HAP-1 (cell line): ENCODE measurements at places on chromosomes 1 and 21.
A peak's percentile ranks its signal among the peaks of the same experiment; 100 is the strongest.

GRCh38 chr1:51575406-51576084 lies 41.3 kb upstream of the OSBPL9 start:
- DNase-seq, result peak; percentile 21

DNA sequence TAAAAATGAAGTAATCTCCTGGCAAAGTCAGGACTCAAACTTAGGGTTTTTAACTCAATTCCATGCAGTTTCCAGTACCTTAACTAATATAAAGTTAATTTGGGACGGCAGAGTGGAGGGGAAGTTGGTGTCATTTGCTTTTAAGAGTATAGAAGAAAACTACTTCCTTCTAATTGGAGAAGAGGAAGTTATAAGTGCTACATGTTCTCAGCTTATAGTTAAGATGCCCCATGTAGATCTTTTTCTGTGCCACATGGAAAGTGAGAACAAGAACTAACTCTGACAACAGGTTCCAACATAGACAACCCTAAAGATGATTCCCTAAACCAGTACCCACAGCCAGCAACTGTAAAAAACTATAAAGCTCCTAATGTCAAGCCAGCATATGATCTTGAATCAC lies 11.5 kb downstream of the RRAGC start:
- DNase-seq, result no peak

DNA sequence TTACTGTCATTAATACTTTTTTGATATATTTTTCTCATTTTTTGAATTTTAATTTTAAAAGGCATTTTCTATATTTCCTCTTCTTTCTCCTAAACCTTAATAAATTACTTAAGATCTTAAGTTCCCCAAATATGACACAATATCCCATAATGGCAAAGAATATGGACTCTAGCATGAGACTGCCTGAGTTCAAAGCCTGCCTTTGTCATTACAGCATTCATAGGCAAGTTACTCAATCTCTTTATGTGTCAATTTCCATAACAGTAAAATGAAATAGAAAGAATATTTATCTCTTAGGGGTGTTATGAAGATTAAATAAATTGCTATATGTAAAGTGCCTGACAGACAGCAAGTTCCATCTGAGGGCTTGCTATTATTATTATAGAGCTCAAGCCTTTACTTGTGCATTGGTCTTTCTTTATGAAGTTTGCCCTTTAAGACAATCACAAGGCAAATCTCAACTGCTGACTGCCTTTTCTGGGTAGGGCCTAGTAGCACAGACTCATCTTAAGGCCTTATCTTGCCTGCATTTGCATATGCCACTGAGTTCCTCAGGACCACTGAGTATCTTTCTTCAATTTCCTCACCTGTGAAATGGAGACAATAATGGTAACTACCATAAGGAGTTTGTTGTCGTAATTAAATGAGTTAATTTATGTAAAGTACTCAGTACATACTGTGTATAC lies 231.0 kb downstream of the NRIP1 start:
- no peak for DNase-seq

GRCh38 chr1:214518361-214518760 lies 33.0 kb downstream of the PTPN14 start:
- no peak for DNase-seq

- peak; percentile 28 for DNase-seq
These were observed 560 bp downstream of the PLEKHM2 start for GRCh38 chr1:15684468-15685291.

DNA sequence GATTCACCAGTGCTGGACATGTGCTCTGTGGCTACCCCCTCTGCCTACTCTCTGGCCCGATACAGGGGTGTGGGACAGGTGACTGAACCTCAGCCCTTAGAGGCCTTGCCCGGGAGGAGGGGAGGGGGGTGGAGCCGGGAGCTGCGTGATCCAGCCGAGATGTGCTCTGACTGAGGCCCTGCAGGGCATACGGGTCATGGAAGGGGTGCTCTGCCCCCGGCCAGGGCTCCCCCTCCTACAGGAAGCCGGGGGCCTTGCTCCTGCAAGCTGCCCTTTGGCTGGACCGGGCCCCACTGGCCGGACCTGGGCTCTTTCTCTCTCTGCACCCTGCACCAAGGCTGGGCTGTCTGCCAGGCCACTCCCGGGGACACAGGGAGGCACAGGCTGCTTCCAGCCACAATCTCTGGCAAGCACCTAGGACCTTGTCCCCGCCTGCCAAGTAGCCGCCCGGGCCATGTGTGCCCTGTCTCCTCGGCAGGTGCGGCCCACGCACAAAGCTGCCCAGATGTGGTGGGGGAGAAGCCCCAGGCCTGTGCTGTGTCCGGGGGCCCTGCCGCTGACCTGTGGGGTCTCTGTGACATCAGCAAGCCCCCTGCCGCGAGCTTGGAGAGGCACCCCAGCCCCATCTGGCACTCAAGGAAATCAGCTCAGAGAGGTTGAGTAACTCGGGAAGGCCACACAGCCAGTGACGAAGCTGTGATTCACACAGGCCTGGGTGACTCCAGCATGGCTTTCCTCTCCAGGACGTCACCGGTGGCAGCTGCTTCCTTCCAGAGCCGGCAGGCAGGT lies 1.5 kb downstream of the SCNN1D start:
- DNase-seq, result no peak

- DNase-seq, result no peak
These were observed 39.5 kb upstream of the C1orf87 start for GRCh38 chr1:60113028-60113427.

DNA sequence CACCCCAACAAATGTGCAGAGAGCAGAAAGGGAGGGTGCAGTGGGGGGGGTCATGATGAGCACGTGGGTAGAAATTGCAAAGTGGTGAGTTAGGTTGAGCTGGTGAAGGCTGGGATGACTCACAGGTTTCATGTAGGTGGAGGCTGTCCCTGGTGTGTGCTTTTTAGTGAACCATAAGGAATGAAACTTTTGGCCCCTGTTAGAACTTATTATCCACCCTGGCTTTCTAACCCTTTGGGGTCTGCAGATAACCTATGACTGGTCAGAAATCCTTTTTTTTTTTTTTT lies 46.9 kb downstream of the DOP1B start:
- DNase-seq, result no peak

- DNase-seq, result no peak
These were observed 15.8 kb upstream of the TSHB start for GRCh38 chr1:115013792-115014191.

- peak; percentile 87 for DNase-seq
These were observed 55.9 kb downstream of the MRPS6 start for GRCh38 chr21:34129039-34129891.

DNA sequence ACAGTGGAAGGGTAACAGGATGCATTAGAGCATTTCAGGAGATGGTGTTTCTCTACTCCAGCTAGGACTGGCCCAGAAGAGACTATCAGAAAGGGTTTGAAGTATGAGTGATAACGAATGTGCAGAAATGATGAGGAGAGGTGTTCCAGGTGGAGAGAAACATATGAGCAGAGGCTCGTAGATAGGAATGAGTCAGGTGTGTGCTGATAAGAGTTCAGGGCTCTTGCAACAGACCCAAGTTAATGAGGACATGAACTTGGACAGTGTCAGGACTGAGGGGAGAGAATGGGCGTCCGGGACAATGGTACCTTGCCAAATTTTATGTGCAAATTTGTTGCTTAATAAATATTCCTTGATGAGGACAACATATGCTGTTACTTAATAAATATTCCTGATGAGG lies 183.9 kb upstream of the NFIA start:
- no peak for DNase-seq

DNA sequence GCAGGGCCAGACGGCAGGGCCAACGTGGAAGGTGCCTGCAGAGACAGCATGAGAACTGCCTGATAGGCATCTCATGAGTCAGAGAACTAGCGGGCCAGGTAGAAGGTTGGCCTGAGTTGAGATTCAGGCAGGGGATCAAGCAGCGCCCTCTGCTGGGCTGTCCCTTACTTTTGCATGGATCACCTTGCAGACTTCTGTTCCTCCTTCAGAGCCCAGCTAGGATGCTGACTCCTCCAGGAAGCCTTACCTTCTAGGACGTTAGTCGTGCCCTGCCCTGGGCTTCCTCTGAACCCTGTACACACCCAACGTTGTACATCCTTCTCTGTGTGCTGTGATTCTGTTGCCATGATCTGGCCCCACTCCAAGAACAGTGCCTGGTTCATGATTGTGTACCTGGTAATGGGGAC lies 231.3 kb upstream of the VAMP3 start:
- DNase-seq, result no peak

- DNase-seq, result no peak
These were observed 221.3 kb downstream of the PLPP3 start for GRCh38 chr1:56357927-56358690.

- peak; percentile 89 for DNase-seq
These were observed at the start of gene NBPF20 for GRCh38 chr1:145425436-145426029. TSS of gene NBPF20 (minus strand) at chr1:145425603. CDS start at chr1:145405272, 20,331 bp downstream.

- DNase-seq, result no peak
These were observed 674.4 kb downstream of the KCNT2 start for GRCh38 chr1:195933835-195934234.

GRCh38 chr1:236575523-236575922 lies 28.8 kb downstream of the HEATR1 start:
- DNase-seq, result no peak

GRCh38 chr21:41510500-41510899 lies 2.5 kb upstream of the TMPRSS2 start:
- DNase-seq, result no peak

DNA sequence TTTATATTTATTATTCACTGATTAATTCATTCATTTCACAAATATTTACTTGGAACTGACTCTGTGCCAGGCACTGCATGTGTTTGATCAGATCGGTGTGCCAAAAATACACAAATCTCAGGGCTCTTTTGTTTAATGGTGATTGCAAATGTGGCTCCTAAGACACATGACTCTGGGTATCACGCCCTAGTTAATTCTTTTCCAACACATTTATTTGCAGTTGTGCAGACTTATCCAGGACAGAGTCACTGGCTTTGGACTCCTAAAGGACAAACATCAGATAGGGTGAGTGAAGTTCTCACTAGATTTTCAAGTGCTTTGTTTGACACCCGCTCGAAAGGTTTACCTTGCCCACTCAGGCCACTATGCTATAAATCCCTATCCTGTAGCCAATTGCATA lies 335.5 kb downstream of the BARHL2 start:
- no peak for DNase-seq

DNA sequence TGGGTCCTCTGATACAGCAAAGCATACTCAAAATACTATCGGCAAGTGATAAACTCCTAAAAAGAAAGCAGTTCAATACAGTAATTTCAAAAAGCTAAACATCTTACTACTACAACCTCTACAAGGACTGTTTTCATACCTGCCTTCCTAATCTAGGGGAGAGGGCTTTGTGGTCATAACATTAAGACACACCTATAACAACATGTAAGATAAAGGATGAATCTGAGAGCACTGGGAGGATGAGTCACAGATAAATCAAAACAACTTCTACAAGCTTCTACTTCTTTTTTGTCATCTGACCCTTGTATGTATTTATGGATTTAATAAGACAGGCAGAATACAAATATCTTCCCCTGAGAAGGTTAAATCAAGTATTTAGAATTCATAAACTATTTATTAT lies 40.0 kb downstream of the LTN1 start:
- DNase-seq, result no peak

DNA sequence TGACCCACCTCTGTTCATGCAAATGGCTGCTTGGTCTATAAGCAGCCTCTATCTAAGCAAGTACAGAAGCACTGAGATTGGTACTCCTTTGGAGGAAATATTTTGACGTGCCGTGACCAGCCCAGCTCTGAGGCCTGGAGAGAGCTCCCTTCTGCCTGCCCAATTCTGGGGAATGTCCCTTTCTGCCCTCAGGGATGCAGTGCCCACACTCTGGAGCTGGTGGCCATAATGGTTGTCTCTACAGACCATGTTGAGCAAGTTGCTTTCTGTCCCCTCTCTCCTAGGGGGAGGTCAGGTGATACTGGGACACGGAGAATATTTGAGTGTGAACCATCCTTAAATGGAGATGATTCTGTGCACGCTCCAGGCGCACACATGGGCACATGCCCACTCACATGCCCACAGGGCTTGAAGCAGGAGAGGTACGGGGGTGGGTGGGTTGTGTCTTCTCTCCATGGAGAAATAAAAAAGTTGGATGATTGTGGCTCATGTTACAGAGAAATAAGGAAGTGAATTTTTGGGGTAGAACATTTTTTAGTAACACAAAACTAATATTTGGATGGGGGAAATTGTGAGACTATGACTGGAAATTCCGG lies 13.9 kb upstream of the ALPL start:
- DNase-seq, result no peak

- DNase-seq, result no peak
These were observed 7.9 kb downstream of the WASF2 start for GRCh38 chr1:27481994-27482620.

GRCh38 chr1:209155546-209155945 lies 428.0 kb upstream of the CAMK1G start:
- DNase-seq, result no peak

DNA sequence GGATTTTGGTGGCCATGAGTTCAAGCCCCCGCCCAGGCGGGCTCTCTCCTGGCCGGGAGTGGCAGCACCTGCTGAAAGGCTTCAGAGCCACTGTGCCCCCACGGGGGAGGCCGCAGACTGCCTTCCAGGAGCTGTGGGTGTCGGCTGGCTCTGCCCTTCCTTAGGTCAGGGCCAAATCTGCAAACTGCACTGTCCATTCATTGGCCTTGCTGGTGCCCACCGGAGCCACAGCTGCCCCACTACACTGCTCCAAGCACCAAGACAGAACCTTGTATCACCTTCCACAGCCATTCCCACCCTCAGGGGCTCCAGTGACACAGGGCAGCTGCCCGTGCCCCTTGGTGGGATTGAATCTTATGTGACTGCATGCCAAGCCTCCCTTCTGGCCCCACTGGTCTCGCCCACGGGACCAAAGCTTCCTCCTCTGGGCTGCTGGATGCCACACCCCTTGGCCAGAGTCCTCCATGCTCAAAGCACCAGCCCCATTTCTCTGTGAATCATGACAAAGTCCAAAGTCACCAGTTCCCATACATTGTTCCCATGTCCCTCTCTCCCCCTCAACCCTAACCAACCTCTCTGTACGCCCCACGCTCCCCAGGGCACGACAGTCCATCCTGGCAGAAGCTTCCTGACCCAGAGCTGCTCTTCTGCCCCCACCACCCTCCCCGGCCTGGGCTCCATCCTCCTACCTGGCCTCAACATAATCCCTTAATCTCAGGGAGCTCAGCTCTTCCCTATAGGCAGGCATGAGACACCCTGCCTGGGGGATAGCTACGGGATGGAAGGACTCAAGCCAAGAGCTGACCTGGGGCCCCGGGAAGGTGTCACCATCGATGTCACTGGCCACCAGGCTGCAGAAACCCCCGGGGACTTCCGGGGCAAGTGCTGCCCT lies 20.9 kb upstream of the GPR153 start:
- DNase-seq, result no peak

- DNase-seq, result no peak
These were observed at the start of gene FAAH for GRCh38 chr1:46394108-46394871. TSS of gene FAAH (plus strand) at chr1:46394317. CDS start at chr1:46394349, 32 bp downstream.

DNA sequence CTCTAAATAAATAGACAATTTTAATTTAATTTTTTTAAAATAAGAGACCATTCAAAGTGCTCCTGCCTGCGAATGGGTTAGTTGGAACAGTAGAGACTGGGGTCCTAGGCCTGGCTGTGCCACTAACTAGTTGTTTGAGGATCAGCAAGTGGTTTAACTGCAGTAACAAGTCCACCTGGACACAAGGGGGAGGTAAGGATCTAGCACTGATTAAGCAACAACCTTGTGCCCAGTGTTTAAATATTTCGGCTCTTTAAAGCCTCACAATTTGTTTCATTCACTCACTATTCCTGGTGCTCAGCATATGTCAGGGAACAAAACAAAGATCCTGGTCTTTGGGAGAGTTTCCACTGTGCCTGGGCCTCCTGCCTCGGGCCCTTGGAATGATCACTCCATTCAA lies 1.6 kb upstream of the AGT start:
- DNase-seq, result no peak
